ENCODE measurements at places on chromosomes 7 and 10.
A peak's percentile ranks its signal among the peaks of the same experiment; 100 is the strongest.

- peaks cover 10% of the 10 kb centered on the region for H3K36me3 ChIP-seq
- no peak overlapping the region for H3K4me3 ChIP-seq
- no peak overlapping the region for H3K27ac ChIP-seq
- DNase-seq = no peak
- no peaks in the 10 kb centered on the region for H3K27me3 ChIP-seq
- H3K4me1 ChIP-seq = peaks cover 25% of the 10 kb centered on the region
Measured at GRCh38 chr10:132578287-132578951, 40.8 kb downstream of the INPP5A start.

GRCh38 chr7:46157404-46157803 is 236.3 kb upstream of the IGFBP3 start:
- peaks cover 30% of the 10 kb centered on the region for H3K4me1 ChIP-seq
- no peak overlapping the region for H3K27ac ChIP-seq
- H3K27me3 ChIP-seq = no peaks in the 10 kb centered on the region
- H3K36me3 ChIP-seq = no peaks in the 10 kb centered on the region

GRCh38 chr10:129364949-129365348 is 102.1 kb upstream of the MGMT start:
- H3K4me3 ChIP-seq = no peak overlapping the region
- no peak for DNase-seq
- H3K36me3 ChIP-seq = peaks cover 3% of the 10 kb centered on the region
- no peak overlapping the region for H3K27ac ChIP-seq
- no peaks in the 10 kb centered on the region for H3K4me1 ChIP-seq

DNA sequence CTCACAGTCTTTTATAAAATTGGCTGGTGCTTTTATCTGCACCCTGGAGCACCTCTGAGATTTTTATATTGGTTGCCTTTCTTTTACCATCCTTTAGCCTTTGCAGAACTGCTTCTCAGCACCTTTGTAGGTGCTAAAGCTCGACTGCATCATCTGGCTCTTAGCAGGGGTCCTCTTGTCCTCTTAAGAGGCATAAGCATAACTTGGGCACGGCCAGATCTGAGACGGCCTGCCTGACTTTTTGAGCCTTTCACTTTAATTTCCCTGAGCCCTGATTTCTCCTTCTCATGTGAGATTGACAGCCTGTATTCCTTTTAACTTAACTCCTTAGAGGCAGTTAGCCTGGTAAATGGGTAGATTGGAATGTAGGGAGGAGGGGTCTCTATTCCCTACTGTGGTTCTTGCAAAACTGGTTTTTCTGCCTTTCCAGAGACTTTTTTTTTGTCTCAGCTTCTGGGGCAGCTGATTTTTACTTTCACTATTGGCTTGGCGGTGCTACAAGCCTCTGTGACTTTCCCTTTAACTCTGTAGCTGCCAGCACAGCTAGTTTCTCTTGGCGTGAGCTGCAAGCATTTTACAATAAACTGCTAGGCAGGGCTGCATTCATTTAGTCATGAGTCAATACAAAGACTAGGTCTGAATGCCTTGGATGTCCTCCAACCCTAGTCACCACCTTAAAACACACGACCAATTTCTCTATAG is 24.0 kb downstream of the ZPBP start:
- peak; percentile 22 for DNase-seq
- no peaks in the 10 kb centered on the region for H3K36me3 ChIP-seq
- H3K4me1 ChIP-seq = no peaks in the 10 kb centered on the region

GRCh38 chr7:77391230-77391629 is 24.9 kb downstream of the GSAP start:
- no peak overlapping the region for H3K4me3 ChIP-seq
- H3K36me3 ChIP-seq = no peaks in the 10 kb centered on the region
- DNase-seq = no peak
- H3K27ac ChIP-seq = no peak overlapping the region
- peaks cover 7% of the 10 kb centered on the region for H3K4me1 ChIP-seq

GRCh38 chr10:88833156-88833555 is 18.5 kb downstream of the ANKRD22 start:
- H3K36me3 ChIP-seq = no peaks in the 10 kb centered on the region
- H3K27ac ChIP-seq = no peak overlapping the region

DNA sequence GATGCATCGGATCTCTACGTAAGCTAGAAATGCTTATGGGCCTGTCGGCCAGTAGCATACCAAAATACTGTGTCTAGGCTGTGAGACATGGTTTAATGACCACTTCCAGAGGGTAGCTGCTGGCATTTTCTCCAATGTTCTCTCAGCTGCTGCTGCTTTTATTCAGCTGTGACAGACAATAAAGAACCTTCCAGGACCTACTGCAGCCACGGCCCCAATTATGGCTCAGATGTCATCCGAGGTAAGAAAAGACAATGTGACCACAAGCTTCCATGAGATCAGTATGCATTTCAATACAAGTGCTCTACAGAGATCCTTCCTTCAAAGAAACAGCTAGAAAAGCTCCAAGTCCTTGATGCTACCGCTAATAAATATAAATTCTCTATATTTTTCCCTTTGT is 256.2 kb downstream of the SDHAF3 start:
- no peaks in the 10 kb centered on the region for H3K27me3 ChIP-seq
- no peaks in the 10 kb centered on the region for H3K4me1 ChIP-seq
- no peak for DNase-seq
- no peak overlapping the region for H3K27ac ChIP-seq
- no peaks in the 10 kb centered on the region for H3K36me3 ChIP-seq

- peak overlapping the region; percentile 61 for H3K27ac ChIP-seq
- H3K4me3 ChIP-seq = no peak overlapping the region
Measured at GRCh38 chr10:47025540-47026300, 114.5 kb downstream of the PTPN20 start.

- no peak overlapping the region for H3K27ac ChIP-seq
- no peak for DNase-seq
- peaks cover 17% of the 10 kb centered on the region for H3K36me3 ChIP-seq
- no peak overlapping the region for H3K4me3 ChIP-seq
- peaks cover 29% of the 10 kb centered on the region for H3K4me1 ChIP-seq
Measured at GRCh38 chr10:87685832-87686574, 26.3 kb downstream of the PAPSS2 start.

DNA sequence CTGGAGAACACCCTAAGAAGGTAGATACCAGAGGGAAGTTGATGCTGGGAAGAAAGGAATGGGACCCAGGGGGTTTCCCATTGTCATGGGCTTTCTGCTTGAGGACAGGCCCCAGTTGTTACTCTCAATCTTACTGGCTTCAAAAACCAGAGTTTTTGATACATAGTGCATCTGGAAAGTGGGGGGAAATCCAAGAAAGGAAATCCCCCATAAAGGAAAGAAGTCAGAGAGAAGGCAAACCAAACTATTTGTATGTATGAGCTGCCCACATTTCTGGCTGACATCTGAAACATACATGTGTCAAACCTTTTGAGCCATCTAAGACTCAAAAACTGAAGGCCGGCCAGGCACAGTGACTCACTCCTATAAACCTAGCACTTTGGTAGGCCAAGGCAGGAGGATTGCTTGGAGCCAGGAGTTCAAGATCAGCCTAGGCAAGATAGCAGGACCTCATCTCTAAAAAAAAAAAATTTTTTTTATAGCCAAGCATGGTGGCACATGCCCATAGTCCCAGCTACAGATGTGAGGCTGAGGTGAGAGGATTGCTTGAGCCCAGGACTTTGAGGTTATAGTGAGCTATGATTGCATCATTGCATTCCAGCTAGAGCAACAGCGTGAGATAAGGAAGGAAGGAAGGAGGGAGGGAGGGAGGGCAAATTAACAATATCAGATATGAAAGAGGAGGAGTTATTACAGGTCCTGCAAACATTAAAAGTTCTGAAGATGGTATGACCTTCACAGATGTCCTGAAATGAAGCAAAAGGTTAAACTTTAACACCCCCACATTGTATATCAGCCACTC is 6.7 kb upstream of the COA1 start:
- H3K36me3 ChIP-seq = no peaks in the 10 kb centered on the region
- peaks cover 10% of the 10 kb centered on the region for H3K4me1 ChIP-seq
- H3K4me3 ChIP-seq = no peak overlapping the region
- no peak overlapping the region for H3K27ac ChIP-seq

Data from HFFc6 (cell line).